ENCODE measurements at places on chromosomes 12 and 14. TPM values are rescaled to one million over a fixed set of nuclear protein-coding genes. Genes with fewer than 3 reads are reported as not detected.

Gene RTL1
- total RNA-seq: 0.05 TPM

Gene PLA2G1B
- total RNA-seq: not detected

Gene ACOT6
- not detected for total RNA-seq

Gene RNASE1
- not detected for total RNA-seq

Gene FGD4
- total RNA-seq: 8.1 TPM

Gene HOXC12
- 2.8 TPM for total RNA-seq

Gene SDSL
- total RNA-seq: 12.9 TPM

Gene UBE2N
- 178 TPM for total RNA-seq

Gene FICD
- total RNA-seq: 5.0 TPM

Gene ABCB9
- total RNA-seq: 39.8 TPM

Gene TAS2R7
- not detected for total RNA-seq

Gene PAWR
- 173 TPM for total RNA-seq

Gene TAC3
- not detected for total RNA-seq

Gene STYX
- 4.3 TPM for total RNA-seq

Gene PTPRB
- 0.98 TPM for total RNA-seq

Gene DTX1
- total RNA-seq: 3.5 TPM

Gene TRHDE
- total RNA-seq: 16.2 TPM

Gene SIX4
- total RNA-seq: 7.5 TPM

Data from A375 (cell line).